ENCODE measurements at places on chromosomes 11 and 22.

GRCh38 chr11:121293288-121293594 is 670 bp downstream of the SC5D start:
- no peak for DNase-seq

- DNase-seq = no peak
These were observed 22.0 kb upstream of the PATE1 start for GRCh38 chr11:125724125-125724524.

- no peak for DNase-seq
These were observed 19.2 kb upstream of the RRAS2 start for GRCh38 chr11:14378171-14378570.

DNA sequence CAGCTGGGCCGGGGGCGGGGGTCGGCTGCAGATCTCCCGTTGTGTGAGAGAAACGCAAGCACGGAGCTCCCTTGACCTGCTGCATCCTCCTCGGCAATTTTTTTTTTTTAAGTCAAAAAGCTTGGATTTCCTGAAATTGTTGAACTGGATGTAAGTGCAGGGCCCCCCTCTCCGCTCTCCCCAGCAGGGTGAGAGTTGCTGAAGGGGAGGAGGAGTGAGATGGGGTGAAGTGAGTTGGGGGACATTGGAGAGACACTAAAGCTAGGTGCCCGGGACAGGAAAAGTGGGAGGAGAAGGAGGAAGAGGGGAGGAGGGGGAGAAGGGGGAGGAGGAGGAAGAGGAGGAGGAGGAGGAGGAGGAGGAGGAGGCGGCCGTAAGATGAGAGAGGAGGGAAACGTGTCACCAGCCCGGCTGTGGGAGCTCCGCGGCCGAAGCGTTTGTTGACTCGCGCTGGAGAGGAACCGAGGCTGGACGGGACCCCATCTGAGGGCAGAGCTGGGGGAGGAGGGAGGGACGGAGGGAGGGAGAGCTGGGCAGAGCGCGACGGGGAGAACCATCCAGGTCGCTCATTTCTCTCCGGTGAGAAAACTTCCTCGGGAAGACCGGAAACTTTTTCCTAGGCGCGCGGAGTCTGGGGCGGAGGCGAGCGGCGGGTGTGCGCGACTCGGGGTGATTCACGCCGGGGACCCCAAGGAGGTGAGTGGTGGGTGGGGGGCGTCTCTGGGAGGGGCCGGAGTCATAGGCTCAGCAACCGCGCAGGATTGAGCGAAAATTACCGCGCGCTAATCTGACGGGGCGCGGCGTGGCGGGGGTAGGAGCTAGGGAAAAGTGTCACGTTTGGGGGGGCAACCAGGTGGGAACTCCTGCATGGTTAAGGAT is 80.2 kb downstream of the PRR5L start:
- no peak for DNase-seq

- no peak for DNase-seq
These were observed 50.8 kb downstream of the SCN3B start for GRCh38 chr11:123603666-123604065.

Data from globus pallidus (tissue), 1 donor.